ENCODE measurements at places on chromosomes 11 and 22. TPM values are rescaled to one million over a fixed set of nuclear protein-coding genes. Genes with fewer than 3 reads are reported as not detected.

DNA sequence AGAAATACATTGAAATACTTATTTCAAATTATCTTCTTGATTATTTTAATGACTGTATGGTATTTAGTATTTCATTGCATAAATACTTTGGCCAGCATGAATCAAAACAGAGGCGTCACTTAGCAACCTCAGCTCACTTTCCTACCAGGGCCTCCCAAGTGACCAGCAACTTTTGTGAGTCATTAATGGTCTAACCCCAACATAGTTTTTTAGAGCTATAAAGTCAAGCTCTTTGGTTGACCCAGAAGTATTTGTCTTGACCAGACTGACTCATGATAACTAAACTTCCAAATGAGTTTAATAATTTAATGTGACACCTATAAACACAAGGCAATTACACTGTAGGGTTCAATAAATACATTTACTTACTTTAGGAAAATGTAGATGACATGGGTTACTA, 27.9 kb upstream of the RBMXL2 start:
- no peak for DNase-seq

- DNase-seq, result no peak
Observed at GRCh38 chr22:22093743-22094142, 111.2 kb upstream of the TOP3B start.

DNA sequence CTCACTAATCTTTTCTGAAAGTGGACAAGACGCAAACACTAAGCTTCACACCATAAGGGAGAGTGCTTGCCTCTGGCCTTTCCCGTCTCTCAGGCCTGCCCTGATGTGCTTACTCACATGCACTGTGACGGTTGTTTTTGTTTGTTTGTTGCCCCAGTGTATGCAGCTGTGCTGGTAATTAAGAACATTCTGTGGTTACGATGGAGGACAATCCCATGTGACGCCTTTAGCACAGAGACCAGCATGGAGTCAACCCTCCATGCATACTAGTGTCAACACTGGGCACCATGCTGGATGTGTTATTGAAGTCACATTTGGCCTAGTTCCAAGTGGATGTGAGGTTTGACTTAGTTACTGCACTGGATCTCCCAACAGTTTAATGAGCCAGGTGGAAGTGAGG, 27.8 kb upstream of the CDON start:
- DNase-seq, result no peak

DNA sequence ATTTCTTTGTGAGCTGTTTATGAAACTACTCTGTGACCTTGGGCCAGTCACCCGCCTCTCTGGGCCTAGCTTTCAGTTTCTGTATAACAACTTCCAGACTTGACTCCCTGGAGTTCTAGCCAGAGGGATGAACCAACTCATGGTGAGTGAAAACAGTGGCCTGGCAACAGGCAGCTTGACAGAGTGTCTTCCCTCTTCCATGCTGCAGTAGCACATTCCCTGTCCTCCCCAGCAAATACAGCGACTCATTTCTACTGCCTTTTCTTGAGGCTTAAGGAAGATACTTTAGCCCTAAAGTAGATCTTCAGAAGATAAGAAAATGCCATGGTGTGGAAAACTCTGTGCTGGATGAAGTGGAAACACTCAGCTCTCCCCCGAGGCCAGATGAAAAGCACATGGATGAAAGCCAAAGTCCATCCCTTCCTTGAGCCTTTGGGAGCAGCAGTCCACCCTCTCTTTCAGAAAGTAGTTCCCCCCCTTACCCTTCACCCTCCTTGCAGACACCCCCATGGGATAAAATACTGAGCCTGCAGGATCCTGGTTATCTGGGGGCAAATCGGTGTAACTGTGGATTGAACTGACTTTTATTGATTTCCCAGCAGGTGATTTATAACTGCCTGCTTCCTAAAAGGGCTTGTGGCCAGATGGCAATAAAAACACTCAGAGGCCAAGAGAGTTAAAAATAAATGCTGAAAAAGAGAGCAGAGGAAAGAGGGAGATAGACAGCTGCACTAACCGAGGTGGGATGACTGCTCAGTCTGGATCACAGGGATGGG, 24.1 kb downstream of the IRAG1 start:
- no peak for DNase-seq

- DNase-seq, result no peak
Observed at GRCh38 chr11:76626266-76626665, 44.3 kb downstream of the LRRC32 start.

GRCh38 chr11:23780231-23780630, 716.6 kb upstream of the LUZP2 start:
- no peak for DNase-seq

GRCh38 chr11:70751142-70751734, 352.9 kb downstream of the CTTN start:
- DNase-seq, result no peak

DNA sequence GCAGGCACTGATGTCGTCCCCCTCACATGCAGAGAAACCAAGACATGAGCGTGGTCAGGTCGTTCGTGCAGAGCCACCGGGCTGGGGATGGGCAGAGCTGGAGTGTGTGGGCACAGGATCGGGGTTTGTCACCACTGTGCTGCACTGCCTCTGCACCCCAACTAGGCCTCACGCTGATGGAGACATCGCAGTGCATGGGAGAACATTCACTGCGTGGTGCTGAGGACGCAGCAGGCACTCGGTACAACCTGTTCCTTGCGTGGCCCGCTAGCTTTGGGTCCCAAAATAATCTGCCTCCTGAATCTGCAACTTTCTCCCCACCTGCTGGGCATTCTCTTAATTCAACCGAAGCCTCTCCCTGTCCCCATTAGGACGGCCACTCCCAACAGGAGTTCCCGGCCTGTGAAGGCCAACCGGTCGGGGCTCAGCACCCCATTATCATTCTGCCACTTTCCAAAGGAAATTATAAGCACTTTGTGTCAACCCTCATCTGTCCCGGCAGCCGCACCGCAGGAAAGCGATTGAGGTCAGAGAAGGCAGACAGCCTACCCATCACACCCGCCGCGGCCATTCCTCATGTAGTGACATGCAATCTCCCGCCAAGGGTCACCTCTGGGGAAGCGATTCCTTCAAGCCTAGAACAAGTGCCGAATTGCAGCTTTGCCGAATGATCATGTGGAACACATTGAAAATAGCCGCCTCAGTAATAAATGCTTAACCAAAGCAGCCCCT, 490.4 kb downstream of the MN1 start:
- peak; percentile 51 for DNase-seq

DNA sequence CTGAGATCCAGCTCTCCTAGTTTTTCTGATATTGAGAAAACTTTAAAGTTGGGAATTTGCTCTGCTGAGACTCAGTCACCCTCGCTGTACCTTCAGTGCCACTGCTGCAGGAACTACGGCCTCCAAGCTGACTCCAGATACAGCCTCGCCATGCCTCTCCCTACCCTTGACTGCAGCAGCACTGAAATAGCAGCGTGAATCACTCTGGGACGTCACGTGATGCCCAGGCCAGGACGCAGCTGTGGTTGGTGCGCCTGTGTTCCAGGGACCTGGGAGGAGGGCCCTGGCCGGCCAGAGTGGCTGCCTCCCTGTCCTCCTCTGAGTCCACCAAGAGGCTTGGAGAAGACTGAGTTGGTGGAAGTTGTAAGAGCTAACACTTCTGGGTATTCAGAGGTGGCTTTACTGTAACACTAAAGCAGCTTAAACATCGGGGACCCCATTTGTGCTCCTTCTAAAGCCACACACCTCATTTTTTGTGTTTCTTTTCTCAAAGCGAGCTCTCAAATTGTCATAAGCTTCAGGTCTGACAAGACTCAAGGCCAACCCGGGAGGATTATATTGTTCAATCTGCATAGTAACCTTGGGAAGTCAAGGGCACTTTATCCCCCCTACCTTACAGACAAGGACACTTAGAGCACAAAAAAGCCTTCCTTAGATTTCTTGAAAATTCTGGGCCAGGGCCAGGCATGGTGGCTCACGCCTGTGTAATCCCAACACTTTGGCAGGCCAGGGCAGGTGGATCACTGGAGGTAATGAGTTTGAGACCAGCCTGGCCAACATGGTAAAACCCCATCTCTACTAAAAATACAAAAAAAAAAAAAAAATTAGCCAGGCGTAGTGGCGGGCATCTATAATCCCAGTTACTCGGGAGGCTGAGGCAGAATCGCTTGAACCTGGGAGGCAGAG, 4.2 kb upstream of the STIP1 start:
- peak; percentile 83 for DNase-seq

GRCh38 chr11:36261094-36261493, 28.1 kb downstream of the COMMD9 start:
- no peak for DNase-seq

- DNase-seq, result peak; percentile 37
Observed at GRCh38 chr11:120815319-120816100, 208.4 kb upstream of the TBCEL start.

DNA sequence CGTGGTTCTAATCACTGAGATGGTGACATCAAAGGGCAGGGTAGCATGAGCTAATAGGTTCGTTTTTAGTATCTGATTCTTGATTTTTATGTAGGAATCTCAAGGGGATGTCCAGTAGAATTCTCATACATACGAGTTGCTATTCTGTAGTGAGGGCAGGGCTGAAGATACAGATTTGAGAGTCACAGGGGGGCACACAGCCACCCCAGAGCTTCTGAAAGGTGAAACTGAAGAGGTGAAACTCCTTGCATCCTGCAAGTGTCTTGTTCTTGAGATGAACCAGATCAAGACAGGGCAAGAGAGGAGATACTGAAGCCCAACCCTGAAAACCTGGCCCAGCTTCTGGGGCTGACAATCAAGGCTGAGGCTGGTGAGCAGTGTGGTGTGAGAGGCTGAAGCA, 35.6 kb upstream of the TMEM123 start:
- no peak for DNase-seq

GRCh38 chr11:65781152-65781961, 581 bp upstream of the AP5B1 start:
- peak; percentile 82 for DNase-seq

DNA sequence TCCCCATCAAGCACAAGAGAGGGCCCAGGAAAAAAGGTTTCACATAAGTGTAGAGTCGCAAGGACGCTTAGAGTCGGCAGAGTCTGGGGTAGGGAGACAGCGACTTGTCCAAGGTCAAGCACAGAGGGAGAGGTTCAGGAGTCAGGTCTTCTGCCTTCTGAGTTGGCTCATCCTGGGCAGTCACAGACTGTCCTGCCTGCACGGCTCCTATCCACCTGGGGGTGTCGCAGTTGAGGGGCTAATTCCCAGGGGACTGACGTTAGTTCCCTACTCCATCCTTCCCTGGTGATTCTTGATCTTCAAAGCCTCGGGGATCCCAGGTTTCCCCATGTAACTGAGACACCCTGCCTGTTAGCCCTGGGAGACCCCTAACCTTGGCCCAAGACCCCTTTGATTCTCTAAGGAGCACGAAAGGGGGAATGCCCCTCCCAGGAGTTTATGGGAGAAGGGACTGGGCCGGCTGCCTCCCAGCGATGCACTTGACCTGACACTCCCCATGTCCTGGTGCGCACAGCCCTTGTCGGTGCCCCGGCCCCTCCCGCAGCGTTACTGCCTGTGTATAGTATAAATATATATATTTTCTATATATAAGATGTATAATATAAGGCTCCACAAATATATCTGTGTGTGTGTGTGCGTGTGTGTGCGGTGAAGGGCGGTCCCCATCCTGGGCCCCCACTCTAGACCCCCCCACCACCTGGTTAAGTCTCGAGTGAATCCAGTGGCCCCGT, 14.7 kb upstream of the TAB1 start:
- DNase-seq, result peak; percentile 87

- DNase-seq, result no peak
Observed at GRCh38 chr11:70477609-70478008, 79.3 kb downstream of the CTTN start.

GRCh38 chr22:32862936-32863661, 61.6 kb downstream of the TIMP3 start:
- no peak for DNase-seq

DNA sequence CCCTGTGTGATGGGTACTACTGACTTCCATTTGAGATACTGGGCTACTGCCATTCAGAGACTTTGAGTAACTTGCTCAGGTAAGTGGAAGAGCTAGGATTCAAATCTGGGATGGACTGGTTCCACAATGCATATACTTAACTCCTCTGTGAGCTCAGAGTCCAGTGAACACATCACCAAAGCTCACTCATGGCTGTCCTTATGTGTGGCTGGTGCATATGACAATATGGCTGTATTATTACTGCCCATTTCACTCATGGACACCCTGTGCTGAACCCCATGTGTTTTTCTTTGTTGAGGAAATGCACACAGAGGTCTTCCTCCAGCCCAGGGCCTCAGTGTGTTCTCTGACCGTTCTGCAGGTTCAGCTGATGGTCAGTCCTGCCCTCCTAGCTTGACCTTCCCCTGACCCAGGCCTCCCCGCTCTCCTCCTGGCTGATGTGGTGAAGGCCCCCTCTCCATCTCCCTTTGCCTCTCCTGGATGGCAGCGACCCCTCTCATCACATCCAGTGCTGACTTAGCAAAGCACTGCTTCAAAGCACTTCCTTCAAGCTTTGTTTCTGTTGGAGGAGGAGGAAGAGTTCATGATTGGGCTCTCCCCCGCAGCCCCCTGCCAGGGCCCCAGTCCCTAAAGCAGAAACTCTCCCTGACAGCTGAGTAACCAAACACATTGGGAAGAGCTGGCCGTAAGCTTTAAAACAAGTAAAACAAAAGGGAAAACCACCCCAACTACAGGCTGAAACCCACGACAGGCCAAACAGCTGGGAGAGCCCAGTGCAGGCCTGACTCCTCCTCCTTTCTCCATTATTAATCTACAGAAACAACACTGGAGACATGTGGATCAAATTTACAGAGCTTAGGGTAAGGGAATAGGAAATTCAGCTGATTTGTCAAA, 101.2 kb downstream of the NAT10 start:
- DNase-seq, result no peak

DNA sequence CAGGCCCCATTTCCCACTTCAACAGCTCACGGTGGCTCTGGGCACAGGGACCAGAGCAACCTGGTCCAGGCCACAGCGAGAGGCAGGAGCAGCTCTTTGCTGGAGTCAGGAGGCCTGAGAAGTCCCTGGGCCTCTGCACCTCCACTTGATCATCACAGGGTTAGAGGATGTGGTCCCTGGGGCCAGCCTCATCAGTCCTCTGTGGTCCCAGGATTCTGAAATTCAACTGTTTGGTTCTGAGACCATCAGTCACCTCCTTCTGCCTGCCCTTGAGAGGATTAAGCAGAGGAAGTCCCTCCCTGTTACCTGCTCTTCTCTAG, 24.9 kb upstream of the CBX7 start:
- DNase-seq, result no peak

GRCh38 chr11:60235321-60235720, 7.6 kb downstream of the MS4A4E start:
- DNase-seq, result no peak

GRCh38 chr11:12009617-12010321, 1.3 kb upstream of the DKK3 start:
- DNase-seq, result peak; percentile 56

Gene TBX1
- total RNA-seq, result 0.23 TPM

Gene KRTAP5-1
- total RNA-seq, result not detected

Gene PKP3
- 18.7 TPM for total RNA-seq

Gene BIK
- total RNA-seq, result 5.6 TPM

Gene IRF7
- 17.3 TPM for total RNA-seq

Gene KCNK4
- 1.0 TPM for total RNA-seq

Gene SCN2B
- total RNA-seq, result 0.03 TPM
